ENCODE measurements at places on chromosomes 5 and 9.

GRCh38 chr9:17776735-17777134, 197.9 kb downstream of the SH3GL2 start:
- no peak for DNase-seq

DNA sequence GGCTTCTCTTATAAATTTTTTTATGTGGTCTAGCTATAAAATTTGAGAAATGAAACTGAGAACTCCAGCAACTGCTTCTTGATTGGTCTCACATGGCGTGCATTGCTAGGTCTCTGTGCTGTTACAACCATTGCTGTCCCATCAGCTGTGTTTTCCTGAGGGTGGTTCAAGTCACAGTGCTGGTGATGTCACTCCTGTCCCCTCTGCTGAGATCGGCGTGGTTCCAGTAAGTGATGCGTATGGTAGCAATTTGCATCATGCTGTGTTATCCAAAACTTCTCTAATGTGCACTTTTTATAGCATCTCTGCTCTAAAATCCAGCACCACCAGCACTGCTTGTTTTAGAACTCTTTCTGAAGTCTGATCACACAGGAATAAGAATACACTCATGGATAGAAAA, 112.6 kb upstream of the ZNF608 start:
- no peak for DNase-seq

DNA sequence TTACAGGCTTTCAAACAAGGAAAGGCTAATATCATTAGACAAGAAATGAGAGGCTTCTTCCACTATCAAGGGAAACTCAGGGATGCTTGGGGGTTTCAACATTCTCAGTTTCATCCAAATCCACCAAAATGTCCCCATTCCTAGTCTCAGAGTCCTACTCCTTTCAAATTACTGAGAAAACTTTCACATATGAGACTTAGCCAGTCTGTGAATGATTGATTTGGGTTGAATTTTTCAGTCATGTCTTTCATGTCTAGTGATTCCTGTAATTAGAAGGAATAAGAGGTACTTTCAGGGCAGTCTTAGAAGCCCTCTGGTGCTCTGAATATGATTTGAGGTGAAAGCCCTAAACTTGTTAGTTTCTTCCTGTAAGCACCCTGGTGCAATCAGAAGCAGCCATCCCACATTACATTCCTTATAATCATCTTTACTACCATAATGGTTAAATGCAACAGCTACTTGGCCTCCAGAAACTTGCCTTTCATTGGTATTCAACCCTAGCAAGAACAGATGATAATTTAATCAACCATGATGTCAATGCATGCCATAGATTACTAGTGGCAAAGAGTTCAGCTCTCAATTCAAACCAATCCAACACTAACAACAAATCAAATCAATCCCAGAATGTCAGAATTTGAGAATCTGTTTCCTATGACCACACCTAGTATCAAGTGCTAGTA, 50.7 kb upstream of the RIC1 start:
- DNase-seq: no peak

- DNase-seq: no peak
Measured at GRCh38 chr5:95619096-95619495, 791 bp upstream of the GPR150 start.

- no peak for DNase-seq
Measured at GRCh38 chr9:4022435-4023067, 277.3 kb downstream of the GLIS3 start.

- no peak for DNase-seq
Measured at GRCh38 chr9:108836781-108837180, 19.0 kb downstream of the ACTL7B start.

- no peak for DNase-seq
Measured at GRCh38 chr9:112041536-112042243, 133.4 kb downstream of the SUSD1 start.

GRCh38 chr5:7398596-7399280, 2.8 kb downstream of the ADCY2 start:
- no peak for DNase-seq

DNA sequence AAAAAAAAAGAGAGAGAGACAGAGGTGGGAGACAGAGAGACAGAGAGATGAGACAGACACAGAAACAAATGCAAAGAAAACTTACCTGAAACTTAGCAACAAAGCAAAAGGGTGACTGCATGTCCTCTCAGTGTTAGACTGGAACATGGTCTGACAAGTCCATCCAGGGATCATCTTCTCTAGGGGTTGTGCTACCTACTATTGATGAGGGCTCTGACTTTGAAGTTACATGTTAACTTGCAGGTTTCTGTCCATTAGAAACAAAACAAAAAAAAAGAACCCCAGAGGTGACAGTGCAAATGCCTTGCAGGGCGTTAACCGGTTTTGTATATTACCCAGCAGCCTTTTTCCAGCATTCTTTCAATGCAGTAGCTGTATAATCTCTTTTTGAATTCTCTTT, 13.6 kb upstream of the SPARC start:
- DNase-seq: no peak

DNA sequence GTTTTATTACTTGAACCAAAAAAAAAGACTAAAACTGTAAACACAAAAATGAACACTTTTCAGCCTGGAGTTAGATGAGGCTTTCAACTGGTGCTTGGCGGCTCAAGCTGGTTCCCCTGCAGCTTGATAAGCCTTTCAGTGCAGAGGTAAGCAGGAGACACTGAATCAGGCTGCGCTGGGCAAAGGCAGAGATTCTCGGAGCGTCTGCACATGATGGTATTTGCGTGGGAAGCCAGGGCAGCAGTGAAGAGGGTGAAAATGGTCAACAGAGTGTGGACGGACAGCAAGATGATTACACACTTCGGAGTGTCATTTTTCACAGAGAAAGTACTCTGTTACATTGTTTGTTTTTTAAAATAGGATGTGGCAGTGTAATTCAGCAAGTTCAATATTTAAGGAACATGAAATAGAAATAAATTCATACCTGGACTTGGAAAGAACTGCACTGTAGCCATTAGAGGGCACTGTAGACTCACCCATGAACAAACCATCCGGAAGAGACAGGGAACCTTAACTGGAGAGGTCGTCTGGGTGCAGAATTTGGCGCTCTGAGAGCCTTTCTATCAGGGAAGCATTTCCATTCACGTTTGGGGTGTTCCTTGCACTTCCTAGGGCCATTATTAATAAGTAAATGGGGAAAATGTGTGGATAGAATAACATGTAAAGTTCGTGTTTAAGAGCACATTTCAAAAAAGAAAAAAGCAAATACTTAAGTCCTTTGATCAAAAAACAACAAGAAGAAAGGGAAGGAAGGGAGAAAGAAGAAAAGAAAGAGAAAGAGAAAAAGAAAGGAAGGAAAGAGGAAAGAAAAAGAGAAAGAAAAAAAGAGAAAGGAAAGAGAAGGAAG, 69.8 kb downstream of the ICE1 start:
- DNase-seq: peak; percentile 10

DNA sequence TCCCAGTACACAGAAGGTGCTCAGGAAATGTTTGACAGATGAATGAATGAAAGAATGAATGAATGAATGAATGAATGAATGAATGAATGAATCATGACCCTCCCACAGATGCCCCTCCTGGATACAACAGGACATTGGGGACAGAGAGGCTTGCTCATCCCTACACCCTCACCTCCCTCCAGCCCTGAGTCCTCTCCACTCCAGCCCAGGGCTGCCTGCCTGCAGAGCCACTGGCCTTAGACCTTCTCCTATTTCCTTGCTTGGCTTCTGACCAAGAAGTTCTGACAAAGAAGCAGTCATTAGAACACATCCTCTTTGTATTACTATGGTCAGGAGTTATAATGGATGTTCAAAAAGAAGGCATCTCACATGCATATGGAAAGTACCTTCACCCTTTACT, 240.7 kb upstream of the DAPK1 start:
- no peak for DNase-seq

GRCh38 chr5:56729488-56729887, 85.9 kb upstream of the MAP3K1 start:
- DNase-seq: no peak

DNA sequence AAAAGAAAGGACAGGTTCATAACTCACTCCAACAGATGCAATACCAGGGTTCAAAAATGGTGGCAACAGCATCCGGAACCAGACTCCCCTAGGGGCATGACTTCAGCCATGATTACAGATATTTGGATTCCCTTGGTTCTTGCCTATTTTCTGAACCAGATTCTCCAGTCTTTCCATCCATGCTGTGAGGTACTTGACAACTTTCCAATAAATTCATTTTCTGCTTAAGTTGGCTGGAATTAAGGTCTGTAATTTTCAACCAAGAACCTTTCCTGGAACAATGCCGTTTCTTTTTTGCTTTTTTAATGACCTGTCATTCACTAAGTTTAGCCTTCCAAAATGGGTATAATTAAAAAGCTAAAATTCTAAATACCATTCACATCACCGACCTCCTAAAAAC, 52.2 kb downstream of the SCAI start:
- no peak for DNase-seq

DNA sequence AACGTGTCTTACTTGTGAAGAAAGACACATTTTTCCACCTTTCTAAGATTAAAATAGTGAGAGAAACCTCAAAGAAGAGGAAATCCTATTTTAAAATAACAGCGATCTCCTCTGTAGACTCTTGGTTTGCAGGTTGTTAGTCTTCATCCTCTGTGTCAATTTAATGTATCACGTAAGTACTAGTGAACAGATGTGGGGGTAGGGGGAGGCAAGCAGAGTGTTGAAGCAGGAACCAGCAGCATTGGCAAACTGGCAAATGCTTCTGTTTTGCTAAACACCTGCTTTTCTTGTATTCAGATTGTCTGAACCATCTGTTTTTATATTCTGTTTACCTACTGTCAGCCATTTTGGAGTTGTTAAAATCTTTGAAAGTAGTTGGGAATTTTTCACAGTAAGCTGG, 159.3 kb upstream of the TLX3 start:
- DNase-seq: no peak

DNA sequence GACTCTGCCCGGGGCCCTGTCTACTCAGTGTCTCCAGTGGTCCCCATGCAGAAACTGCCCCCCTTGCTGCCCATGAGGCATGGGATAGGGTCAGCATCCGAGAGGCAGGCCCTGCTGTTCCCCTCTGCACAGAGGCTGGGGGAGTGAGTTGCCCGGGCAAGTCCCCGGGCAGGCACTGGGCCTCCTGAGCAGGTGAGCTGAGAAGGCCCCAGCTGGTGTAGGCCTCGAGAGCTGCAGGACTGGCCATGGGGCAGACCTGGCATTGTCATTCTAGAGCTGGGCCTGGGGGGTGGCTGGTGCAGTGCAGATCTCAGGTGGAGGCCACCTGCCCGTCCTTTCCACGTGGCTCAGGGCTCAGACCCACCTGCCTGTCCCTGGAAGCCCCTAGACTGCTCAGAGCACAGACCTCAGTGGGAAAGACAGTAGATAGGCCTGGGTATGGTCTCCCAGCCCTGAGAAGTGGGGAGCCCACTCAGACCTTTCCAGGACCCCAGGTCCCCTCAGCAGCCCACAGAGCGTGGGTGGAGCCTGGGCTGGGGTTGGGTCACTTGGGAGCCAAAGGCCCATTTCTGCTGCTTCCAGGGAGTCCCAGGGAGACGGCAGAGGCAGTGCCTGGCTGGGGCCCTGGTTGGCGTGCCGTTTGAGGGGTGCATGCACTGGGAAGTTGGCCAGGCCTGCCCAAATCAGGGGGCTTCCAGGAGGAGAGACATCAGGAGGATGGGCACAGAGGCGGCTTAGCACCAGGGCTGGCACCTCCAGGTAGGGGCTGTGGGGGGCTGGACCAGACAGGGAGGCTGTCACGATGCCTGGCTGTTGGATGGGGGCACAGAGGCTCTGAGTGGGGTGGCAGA, 4.8 kb upstream of the NOTCH1 start:
- no peak for DNase-seq

DNA sequence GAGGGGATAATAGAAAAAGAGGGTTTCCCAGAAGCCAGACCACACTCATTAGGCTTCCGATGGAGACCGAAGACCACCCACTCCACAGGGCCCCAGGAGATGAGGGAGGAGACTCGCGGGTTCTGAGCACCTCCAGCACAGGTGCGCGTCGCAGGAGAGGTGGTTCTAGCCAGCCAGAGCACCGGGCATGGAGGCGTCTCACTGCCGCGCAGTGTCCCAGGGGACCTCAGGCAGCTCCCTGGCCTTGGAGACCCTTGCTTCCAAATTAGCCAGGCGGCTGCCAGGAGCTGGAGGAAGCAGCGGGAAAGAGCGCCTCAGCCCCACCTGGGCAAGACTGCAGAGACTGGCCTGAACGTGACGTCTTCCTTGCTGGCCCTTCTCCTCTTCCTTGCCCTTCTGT, 115.4 kb upstream of the FBXL7 start:
- no peak for DNase-seq

- no peak for DNase-seq
Measured at GRCh38 chr9:68775003-68775730, 70.1 kb downstream of the PIP5K1B start.

- no peak for DNase-seq
Measured at GRCh38 chr5:52073993-52074689, 690.9 kb downstream of the ISL1 start.

DNA sequence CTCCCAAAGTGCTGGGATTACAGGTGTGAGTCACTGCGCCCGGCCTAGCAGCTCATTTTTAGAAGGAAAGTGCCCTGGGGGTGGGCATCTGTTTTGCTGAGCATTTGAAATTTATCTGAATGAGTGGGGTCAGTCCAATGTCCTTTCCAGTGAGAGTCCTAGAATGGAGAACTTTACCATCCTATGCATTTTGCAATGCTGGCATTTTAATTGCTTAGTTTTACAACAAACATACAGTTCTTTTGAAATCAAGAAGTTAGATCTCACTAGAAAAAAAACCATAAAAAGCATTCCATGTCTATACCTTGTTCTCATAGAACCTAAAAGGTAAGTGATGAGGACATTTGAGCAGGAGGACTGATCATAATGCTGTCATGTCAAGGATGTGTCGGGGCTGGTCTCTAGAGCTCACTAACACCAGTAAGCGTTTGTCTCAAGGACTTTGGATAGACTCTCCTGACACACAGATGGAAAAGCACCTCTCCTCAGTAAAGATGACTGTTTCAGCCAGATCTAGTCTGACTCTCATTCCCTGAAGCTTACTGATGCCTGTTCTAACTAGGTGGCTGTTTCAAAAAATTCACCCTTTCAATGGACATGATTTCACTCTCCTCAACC, 83.9 kb downstream of the DCP2 start:
- no peak for DNase-seq

GRCh38 chr5:153551537-153552079, 61.1 kb downstream of the GRIA1 start:
- no peak for DNase-seq

DNA sequence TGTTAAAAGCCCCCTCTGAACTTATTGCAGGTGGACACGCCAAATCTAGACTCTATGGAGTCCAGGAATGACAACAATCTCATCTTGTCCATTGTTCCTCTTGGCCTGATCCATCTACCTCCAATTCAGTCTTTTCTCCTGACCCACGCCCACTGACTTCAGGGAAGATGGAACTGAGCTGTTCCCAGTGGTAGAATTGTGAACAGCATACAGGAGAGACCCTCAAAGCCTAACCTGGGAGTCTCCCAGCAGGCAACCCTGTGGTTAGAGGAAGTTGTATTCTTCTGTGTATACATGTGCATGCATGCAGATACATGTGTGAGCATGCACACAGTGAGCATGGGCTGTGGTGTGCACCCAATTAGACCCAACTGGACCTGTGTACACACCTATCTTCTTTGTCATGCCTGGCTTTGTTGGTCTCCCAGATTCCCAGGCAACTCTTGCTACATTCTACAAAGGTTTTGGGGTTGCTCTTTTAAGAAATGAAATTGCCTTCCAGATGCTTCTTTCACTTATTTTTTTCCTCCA, 286.0 kb downstream of the ZSWIM6 start:
- DNase-seq: no peak

GRCh38 chr5:9781275-9781674, 151.1 kb upstream of the TAS2R1 start:
- no peak for DNase-seq

GRCh38 chr9:117784996-117785395, 80.8 kb downstream of the TLR4 start:
- DNase-seq: no peak

All from stimulated activated CD4-positive, alpha-beta T cell treated with anti-CD3 and anti-CD28 coated beads, Interleukin-15, amount 100 ng/mL, for 48 hours (primary cell).